MV-4-11 (cell line): ENCODE measurements at places on chromosomes 4 and X.
A peak's percentile ranks its signal among the peaks of the same experiment; 100 is the strongest.

GRCh38 chr4:108738003-108738706 is 24.7 kb downstream of the ETNPPL start:
- DNase-seq, result no peak

DNA sequence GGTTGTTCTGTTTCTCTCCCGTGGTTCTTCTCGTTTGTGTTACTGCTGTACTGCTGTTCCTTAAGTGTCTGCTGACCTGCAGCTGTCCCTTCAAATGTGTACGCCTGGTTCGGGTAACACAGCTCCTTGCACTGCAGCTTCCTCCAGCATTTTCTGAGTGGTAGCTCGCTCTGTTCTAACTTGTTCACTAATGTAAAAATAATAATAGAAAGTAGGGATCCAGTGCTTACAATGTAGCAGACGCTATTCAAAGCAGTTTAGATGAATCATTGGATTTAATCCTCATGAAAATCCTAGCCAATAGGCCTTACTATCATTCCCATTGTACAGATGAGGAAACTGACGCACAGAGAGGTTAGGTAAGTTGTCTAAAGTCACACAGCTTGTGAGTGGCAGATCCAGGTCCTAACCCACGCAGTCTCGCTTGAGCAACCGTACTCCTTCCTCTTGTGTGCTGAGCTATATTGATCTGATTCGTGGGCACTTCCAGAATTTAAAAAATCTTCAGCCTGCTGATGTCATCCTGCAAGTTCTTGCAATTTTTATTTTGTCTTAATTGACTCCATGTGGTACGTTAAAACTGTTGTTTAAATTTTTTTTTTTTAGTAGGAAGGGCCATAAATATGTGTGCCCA is 448.2 kb upstream of the FAT1 start:
- no peak for DNase-seq

- DNase-seq, result no peak
Measured at GRCh38 chr4:148255344-148255720, 186.9 kb downstream of the NR3C2 start.

- DNase-seq, result no peak
Measured at GRCh38 chr4:188949596-188949995, 810.4 kb downstream of the TRIML1 start.

DNA sequence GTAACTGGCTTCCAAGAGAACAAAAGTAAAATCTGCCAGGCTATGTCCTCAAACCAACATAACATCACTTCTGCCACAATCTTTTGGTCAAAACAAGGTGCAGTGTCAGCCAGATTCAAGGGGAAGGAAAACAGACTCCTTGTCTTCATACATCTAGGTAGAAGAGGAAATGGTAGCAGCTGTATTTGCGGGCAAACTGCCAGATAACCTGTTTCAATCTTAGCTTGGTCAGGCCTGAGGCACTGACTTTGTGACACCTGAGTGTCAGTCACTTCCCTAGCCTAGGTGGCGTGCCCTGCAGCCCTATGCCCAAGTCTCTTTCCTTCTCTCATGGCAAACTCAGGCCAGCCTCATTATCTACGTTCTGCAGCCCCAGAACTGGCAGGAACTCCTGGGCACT is 146.2 kb upstream of the JADE1 start:
- DNase-seq, result no peak

DNA sequence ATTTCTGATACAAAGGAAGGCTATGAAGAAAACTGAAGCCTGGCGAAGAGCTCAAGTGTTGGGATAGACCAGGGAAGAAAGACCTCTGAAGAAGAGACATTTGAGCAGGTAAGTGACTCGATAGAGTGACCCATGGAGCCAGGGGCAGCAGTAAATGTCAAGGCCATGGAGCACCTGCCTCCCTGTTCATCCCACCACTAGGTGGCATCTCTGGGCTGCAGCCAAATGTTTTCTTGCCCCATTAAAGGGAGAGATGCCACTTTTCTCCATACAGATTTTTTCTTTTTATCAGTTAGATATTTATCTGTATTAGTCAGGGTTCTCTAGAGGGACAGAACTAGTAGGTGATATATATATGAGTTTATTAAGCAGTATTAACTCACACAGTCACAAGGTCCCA is 4.9 kb upstream of the ZNF81 start:
- DNase-seq, result peak; percentile 29

DNA sequence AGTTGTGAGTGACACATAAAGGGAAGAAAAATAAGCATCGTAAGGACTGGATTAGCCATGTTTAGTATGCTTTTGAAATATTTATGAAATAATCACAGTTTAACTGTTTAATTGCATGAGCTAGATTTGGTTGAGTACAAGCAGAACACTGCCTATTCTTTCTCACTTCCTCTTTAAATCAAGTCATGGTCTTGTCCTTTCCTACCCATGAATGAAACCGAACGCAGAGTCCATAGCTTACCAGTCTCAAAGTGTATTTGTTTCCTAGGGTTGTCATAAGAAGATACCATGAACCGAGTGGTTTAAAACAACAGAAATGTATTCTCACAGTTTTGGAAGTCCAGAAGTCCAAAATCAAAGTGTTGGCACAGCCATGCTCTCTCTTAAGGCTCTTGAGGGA is 684.0 kb upstream of the MAGEB2 start:
- DNase-seq, result no peak

- DNase-seq, result no peak
Measured at GRCh38 chr4:141246683-141247429, 26.2 kb downstream of the ZNF330 start.

- no peak for DNase-seq
Measured at GRCh38 chr4:94715726-94716125, 42.0 kb upstream of the BMPR1B start.
